T-helper 22 cell (primary cell): ENCODE measurements at places on chromosomes 3 and 15.

DNA sequence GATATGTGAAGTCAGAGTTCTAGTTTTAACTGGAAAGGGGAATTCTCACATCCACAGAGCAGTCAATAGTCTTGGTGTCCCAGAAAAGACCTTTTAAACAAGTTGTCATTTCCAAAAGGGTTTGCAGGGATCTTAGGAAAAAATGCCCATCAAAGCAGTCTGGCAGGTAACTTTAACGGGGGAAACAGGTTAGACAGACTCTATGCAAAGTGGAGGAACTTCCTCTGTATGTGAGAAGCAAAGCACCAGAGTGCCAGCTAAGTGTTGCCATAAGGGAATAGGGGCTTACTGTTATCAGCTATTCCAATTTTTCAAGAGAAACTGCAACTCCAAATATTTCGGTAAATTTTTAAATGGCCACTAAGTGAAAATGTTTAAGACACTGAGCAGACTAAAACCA lies 307.9 kb upstream of the MDFIC2 start:
- DNase-seq = no peak

GRCh38 chr3:15541371-15541770 lies 19.9 kb upstream of the COLQ start:
- DNase-seq = no peak

DNA sequence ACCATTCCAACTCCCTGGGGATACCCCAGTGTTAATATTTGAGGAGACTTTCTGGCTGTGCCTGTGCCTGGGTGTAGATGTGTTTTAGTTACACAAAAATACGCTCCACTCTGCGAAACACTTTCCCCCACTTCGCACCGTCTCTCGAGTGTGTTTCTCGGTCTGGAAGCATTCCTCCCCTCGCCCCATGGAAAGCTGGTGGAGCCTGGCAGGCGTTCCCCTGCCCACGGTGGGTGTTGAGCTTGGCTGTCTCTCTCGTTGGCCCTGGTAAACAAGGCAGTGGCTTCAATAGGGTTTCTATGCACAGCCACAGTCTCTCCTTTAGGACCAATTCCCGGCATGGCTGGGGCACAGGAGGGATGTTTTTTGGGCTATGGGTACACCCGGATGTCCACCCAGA lies 19.3 kb downstream of the IQSEC1 start:
- no peak for DNase-seq

GRCh38 chr15:47949815-47950214 lies 171.0 kb upstream of the SLC24A5 start:
- no peak for DNase-seq

- DNase-seq = no peak
Observed at GRCh38 chr15:48002767-48003166, 118.0 kb upstream of the SLC24A5 start.

- no peak for DNase-seq
Observed at GRCh38 chr3:42300778-42301177, 34.8 kb upstream of the CCK start.

DNA sequence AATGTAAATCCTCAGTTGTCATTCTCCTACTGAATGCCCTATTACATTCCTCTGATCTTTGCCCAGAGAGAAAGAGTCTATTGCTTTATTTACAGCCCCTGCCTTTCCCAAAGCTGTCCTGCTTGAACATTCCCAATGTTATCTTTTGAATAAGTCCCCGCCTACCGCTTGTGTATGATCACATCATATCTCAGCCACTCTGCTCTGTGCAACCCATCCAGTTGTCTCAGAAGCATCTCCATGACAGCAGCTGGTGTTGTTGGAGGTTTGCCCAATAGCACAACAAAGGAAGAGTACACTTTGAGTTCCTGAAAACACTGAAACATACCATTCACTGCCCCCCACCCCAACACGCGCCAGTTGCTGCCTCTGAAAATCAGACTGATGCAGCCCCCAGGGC lies 22.0 kb upstream of the FAM3D start:
- no peak for DNase-seq
